A172 (cell line): ENCODE measurements at places on chromosomes 7 and 10.
A peak's percentile ranks its signal among the peaks of the same experiment; 100 is the strongest.

GRCh38 chr10:79072041-79072441, 3.3 kb downstream of the ZMIZ1 start:
- no peak for DNase-seq

DNA sequence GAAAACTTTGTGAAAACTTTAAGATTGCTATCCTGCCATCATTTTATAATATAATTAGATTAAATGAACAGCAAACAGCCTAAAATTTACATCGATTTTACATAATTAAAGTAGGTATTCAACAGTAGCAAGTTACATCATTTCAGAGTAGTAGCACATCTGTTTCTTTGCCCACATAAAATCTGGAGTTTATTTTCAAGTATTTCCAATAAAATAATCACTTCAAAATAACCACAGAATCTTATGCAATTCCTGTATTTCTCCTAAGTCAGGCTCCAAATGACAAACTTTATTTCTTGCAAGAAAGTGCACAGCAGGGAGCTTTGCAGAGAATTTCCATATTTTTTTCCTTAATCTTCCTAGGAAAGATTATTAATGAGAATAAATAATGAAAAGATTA, 82.6 kb downstream of the CUBN start:
- DNase-seq = no peak

- no peak for DNase-seq
These were observed 108.0 kb downstream of the PTPRN2 start for GRCh38 chr7:158479664-158480025.

GRCh38 chr10:62437696-62438095, 63.5 kb downstream of the ZNF365 start:
- peak; percentile 83 for DNase-seq

- DNase-seq = no peak
These were observed 25.9 kb downstream of the ELFN1 start for GRCh38 chr7:1695800-1696454.

DNA sequence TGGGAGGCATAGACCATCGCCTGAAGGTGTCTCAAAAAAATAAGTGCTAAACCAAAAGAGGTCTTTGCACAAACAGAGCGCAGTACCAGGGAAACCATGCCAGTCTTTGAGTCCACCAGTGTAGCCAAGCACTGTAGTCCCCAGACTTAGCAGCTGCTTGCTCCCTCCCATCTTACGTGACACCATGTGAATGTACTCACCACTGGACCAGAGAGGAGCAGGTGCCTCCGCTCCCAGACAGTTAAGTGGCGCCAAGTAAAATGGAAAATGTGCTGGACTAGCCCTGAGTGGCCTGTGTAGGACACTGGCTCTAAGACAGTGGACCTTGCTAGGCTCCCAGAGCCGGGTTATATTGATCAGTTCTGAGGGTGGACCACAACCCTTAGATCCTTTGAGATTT, 47.7 kb upstream of the PLEKHA1 start:
- DNase-seq = no peak

GRCh38 chr10:88027570-88027969, 164.1 kb downstream of the PTEN start:
- DNase-seq = no peak

GRCh38 chr7:9958486-9958885, 1015.2 kb upstream of the PHF14 start:
- no peak for DNase-seq

GRCh38 chr10:11856678-11857077, 33.5 kb downstream of the PROSER2 start:
- no peak for DNase-seq

DNA sequence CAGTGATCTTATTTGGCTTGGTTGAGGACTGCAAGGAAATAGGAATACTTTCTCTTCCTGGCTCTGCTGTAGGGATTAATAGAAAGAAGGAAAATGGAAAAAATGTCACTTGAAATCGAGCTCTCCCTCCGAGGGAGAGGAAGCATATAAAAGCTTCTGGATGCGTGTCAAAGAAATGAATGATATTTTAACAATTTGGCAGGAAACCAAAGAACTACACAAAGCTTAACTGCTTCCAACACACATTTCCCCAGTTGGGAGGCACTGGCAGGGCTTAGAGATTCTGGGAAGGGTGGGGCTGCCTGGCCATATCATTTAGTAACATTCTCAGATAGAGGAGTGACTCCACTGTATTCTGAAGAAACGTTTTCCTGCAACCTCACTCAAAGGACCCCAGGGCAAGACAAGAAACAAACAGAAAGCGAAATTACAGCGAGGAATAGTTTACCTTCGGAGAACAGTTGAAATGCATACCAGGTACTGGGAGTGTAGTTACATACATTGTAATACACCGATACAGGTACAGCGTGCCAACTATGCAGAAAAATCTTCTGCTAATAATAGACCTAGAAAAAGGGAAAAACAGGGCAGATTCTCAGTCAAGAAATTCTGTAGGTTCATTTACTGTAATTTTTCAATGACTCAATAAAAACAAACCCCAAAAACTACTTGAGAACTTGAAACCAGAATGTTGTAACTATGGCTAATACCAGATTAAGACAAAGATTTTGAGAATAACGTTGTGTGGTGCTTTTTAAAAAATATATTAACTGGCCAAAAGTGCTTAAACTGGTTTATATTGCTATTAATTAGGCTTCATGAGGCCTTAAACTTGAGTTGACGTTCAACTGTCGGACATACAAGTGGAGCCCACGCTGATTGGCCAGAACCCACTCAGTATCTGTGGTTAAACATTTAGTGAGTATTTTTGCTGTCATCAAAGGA, 75.7 kb upstream of the ASAH2 start:
- peak; percentile 65 for DNase-seq

- DNase-seq = peak; percentile 72
These were observed 58.4 kb upstream of the MACROH2A2 start for GRCh38 chr10:69994262-69994661.

- peak; percentile 60 for DNase-seq
These were observed 50.6 kb downstream of the ADAMTS14 start for GRCh38 chr10:70722820-70723424.

DNA sequence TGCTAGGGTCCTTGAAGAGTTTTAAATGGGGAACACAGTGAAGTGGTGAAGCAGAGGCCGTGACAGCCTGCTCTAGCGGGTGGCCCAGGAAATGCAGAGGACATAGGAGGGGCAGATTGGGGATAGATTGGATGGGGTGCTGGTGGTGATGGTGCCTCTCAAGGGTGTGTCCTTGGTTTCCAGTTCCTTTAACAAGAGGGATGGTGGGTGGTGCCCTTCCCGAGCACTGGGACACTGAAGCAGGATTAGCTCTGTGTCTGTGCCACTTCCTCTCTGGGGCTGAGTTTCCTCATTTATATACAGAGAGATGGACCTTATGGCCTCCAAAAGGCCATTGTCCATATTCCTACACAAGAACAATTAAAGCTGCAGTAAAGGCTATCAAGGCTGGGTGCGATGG, 285.5 kb downstream of the TCF7L2 start:
- no peak for DNase-seq

DNA sequence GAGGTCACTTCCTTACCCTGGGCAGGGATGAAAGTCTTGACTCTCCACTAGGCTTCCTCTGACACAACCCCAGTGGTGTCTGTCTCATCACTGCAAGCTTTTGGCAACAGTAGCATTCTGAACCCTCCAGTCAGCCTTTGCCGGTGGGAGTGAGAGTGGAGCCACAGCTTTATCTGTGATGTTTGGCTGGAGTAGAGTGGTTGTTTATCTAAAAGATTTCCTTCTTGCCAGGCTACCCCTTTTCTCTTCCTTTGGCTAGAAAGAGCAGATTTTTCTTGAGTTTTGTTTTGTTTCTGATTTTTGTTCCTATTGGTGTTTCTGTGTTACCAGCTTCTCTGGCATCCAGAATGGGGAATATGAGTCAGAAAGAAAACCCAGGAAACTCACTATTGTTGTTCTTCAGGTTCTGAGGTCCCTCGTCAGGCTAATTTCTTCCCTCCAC, 98.9 kb upstream of the KIF5B start:
- DNase-seq = no peak

- no peak for DNase-seq
These were observed 16.9 kb downstream of the MEOX2 start for GRCh38 chr7:15669443-15670090.

GRCh38 chr10:59362959-59363381, 621 bp upstream of the FAM13C start:
- DNase-seq = peak; percentile 39

DNA sequence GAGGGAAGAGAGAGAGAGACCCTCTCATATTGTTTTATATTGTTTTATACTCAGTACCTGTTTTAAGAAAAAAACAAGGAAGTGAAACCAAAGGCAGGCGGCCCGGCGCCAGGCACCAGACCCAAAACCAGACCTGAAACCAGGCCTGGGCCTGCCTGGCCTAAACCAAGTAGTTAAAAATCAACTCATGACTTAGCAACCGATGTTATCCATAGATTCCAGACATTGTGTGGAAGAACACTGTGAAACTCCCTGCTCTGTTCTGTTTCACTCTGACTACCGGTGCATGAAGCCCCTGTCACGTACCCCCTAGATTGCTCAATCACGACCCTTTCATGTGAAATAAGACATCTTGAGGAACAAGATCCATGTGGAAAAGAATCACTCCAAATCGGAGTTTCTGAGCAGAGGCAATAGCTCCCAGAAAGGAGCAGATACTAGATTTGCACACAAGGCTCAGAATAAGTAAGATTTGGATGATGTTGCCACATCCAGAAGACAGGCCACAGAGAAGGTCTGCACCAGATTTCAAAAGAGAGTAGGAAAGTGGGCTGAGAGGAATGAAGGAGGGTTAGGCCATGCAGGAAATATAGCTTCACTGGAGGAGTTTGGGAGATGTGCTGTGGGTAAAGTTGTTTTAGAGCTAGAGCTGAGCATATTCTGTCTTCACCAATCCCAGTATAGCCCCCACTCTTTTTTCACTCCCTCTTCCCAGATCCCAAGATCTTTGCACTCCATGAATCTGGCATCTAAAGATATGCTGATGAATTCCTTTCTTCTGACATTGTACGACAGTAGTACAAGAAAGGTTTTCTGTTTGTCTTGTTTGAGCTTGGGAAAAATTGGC, 8.8 kb upstream of the ZNF248 start:
- no peak for DNase-seq

DNA sequence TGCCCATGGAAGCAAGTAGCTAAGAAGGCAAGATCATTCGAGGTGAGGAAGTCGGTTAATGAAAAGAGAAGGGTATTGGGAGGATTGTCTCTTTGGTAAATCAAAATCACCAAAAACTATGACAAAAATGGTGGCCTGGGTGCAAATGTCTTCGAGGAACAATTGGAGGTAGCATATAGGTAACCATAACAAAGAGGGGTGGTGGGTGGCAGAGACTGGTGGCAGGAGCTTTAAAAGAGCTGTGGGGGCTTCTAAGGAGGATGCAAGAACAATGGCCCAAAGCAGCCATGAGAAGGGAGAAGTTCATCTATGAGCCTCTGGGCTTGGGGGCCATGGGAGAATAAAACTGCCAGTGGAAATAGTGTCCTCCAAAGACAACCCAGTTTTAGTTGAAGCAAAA, 172.2 kb upstream of the PDE1C start:
- no peak for DNase-seq

DNA sequence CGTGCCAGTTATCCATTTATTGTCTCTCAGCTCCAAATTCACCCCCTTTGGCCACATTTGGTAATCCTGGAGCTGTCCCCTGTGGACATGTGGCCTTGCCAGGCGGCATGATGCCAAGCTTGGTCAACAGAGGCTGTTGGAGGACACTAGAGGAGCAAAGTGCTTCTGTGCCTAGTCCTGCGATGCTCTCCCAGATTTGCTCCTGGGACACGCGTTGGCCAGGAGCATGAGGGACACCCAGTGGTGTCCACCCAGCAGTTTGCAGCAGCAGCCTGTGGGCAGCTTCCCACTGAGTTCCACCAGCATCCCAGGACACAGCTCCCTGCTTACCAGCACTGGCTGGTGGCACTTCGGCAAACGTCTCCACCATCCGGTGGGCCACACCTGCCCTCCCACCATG, 55.5 kb upstream of the STEAP1B start:
- no peak for DNase-seq

GRCh38 chr7:92655346-92655884, 65.2 kb upstream of the FAM133B start:
- no peak for DNase-seq

DNA sequence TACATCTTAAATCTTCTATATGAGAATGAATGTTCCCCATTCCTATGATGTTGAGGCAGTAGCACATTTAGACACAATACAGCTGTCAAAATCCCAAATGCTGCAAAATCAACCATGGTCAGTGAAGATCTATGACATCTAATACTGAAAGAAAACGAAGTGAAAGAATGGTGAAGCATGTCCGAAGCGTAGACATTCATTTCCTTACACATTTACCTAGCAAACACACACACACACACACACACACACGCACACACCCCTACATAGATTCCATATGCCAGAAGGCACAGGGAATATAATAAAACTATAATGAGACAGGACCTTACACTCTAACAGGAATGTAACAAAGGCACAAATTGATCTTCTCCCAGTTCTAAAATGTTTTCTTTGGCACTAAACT, 32.5 kb downstream of the CCDC6 start:
- DNase-seq = no peak

DNA sequence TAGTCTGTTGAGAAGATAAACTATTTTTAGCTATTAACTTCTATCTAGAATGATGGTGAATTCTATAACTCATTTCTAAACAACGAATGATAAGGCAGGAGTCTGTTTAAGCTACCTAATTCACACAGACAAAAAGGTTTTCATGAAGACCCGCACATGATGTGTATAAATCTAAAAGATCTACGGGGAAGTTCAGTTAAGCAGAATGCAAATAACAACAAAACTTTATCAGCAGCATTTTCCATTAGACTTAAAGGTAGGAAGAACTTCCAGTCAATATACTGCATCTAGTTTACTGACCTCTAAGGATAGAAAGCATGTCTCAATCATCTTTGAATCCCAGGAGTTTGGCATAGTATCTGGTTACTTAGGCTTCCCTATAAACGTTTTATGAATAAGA, 62.6 kb downstream of the CDK6 start:
- no peak for DNase-seq

- DNase-seq = no peak
These were observed 278.9 kb downstream of the GRID1 start for GRCh38 chr10:86087716-86088115.

GRCh38 chr7:25694699-25695098, 457.3 kb upstream of the NFE2L3 start:
- no peak for DNase-seq

GRCh38 chr10:90741926-90742565, 115.8 kb downstream of the HTR7 start:
- DNase-seq = peak; percentile 57

GRCh38 chr7:130207033-130207432, 627 bp upstream of the SSMEM1 start:
- no peak for DNase-seq

DNA sequence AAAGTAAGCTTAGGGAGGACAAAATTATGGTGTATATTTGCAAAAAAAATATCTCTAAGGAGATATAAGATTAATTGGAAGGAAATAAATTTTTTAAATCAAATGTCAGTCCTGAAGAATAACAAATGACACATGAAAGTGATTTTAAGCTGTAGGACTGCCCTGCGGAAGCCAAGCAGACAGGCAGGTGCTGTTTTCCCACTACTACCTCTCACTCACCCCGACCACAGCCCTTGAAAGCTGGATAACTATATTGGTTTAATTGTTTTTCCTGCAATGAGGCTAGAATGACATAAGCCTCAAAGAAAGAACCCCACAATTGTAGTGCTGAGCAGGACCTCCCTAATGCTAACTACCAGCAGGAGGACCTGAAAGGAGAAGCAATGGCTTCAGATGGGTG, 68.6 kb upstream of the VIPR2 start:
- DNase-seq = no peak

- DNase-seq = no peak
These were observed 344.7 kb downstream of the ARL4A start for GRCh38 chr7:13032084-13032483.

- DNase-seq = no peak
These were observed 72.4 kb upstream of the MKLN1 start for GRCh38 chr7:131255242-131255641.

- DNase-seq = no peak
These were observed 5.2 kb downstream of the AGAP3 start for GRCh38 chr7:151091431-151091830.
